IgD-negative memory B cell (primary cell): ENCODE measurements at places on chromosomes 13 and 19. TPM values are rescaled to one million over a fixed set of nuclear protein-coding genes. Genes with fewer than 3 reads are reported as not detected.

PDE4A gene
- polyA plus RNA-seq: 2.9 TPM

ZNF154 gene
- polyA plus RNA-seq: 5.0 TPM

MUC16 gene
- polyA plus RNA-seq: not detected

MCEMP1 gene
- polyA plus RNA-seq: 0.73 TPM

PRR19 gene
- polyA plus RNA-seq: 0.55 TPM

FCHO1 gene
- 42.4 TPM for polyA plus RNA-seq

ZNF563 gene
- 3.7 TPM for polyA plus RNA-seq

TMEM38A gene
- 11.0 TPM for polyA plus RNA-seq

MISP3 gene
- polyA plus RNA-seq: 0.16 TPM

SIAH3 gene
- polyA plus RNA-seq: not detected

PLIN4 gene
- polyA plus RNA-seq: 0.15 TPM

SLITRK5 gene
- polyA plus RNA-seq: not detected

ATP8B3 gene
- 1.2 TPM for polyA plus RNA-seq

CGB8 gene
- polyA plus RNA-seq: not detected

SUCLA2 gene
- polyA plus RNA-seq: 17.4 TPM

CPB2 gene
- 0.14 TPM for polyA plus RNA-seq

WTIP gene
- not detected for polyA plus RNA-seq

LRRC25 gene
- 14.9 TPM for polyA plus RNA-seq

PGLYRP2 gene
- polyA plus RNA-seq: not detected

KANK3 gene
- polyA plus RNA-seq: not detected

PRDX2 gene
- 195 TPM for polyA plus RNA-seq

CGB2 gene
- not detected for polyA plus RNA-seq

CCNE1 gene
- polyA plus RNA-seq: 0.55 TPM
